ENCODE measurements at places on chromosomes 4 and X.

DNA sequence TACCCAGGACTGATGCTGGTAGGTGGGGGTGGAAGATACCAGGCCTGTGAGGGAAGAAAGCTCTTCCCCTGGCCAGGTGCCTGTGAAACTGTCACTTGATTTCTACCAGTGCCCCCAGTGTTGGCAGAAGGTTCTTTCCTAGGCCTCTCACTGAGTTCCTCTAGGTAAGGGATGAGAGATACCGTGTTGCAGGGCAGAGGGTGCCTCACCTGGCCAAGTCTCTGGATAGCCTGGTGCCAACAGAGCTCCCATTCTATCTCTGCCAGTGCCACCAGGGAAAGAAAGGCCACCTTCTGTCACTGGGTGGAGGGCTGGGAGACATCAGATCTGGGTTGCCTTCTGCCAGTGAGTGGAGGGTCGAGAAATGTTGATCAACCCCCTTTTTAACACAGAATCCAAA lies 94.1 kb downstream of the RTL5 start:
- DNase-seq, result no peak

- no peak for DNase-seq
Measured at GRCh38 chrX:106397788-106398538, 213.8 kb upstream of the RADX start.

GRCh38 chr4:5045097-5045496 lies 6.2 kb upstream of the STK32B start:
- DNase-seq, result no peak

GRCh38 chrX:156002507-156002906 lies 5.0 kb downstream of the IL9R start:
- no peak for DNase-seq

DNA sequence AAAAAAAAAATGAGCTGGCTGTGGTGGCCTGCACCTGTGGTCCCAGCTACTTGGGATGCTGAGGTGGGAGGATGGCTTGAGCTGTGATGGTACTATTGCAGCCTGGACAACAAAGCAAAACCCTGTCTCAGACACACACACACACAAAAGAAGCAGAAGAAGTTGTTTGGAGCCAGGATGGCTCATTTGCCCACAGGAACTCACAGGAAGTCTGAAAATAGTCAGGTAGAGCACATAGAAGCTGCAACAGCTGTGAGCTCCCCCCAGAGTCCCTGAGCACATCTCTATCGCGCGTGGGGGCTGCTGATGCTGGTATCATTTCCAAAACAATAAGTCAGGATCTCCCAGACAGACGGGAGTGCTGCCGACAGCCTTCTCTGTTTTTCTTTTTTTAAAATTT lies 13.4 kb upstream of the DHRSX start:
- DNase-seq, result no peak

GRCh38 chr4:6523251-6523650 lies 50.8 kb upstream of the PPP2R2C start:
- no peak for DNase-seq

DNA sequence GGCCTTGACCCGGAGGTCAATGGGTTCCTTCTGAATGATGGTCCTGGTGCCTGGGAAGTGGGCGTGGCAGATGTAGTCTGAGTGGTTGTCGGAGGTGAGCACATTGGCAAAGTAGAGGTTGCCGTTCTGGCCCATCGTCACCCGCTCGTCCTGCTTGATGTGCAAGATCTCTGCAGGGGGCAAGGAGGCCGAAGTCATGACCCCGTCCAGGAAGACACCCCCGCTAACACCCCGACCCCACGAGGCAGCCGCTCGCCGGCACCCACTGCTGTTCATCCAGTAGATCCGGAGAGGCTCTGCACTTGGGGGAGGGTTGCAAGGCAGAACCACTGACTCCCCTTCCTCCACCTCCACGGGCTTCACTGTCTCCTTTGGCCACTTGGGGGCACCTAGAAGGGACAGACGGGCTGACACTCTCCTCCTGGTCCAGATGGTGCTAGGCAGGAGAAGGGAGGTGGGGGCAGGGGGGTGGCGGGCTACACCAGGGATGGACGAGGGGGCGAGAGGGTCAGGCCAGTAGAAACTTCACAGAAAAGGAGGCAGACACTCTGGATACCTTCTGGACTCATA lies 15.1 kb downstream of the L1CAM start:
- no peak for DNase-seq

DNA sequence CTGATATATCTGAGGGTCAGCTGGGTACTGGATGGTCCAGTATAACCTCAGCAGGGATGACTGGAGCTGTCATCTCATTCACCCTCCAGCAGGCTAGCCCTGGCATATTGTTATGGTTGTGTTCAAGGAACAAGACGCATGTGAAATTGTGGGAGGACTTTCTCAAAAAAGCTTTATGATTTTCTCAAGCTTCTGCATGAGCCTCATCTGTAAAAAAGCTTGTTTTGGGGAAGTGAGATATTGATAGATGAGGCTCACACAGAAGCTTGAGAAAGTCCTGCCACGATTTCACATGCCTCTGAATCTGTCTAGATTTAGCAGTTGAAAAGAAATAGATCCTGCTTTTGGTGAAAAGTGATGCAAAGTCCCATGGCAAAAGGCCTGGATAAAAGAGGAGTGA lies 93.4 kb downstream of the SPCS3 start:
- DNase-seq, result no peak

- no peak for DNase-seq
Measured at GRCh38 chr4:32789026-32789608, 2068.9 kb downstream of the PCDH7 start.

DNA sequence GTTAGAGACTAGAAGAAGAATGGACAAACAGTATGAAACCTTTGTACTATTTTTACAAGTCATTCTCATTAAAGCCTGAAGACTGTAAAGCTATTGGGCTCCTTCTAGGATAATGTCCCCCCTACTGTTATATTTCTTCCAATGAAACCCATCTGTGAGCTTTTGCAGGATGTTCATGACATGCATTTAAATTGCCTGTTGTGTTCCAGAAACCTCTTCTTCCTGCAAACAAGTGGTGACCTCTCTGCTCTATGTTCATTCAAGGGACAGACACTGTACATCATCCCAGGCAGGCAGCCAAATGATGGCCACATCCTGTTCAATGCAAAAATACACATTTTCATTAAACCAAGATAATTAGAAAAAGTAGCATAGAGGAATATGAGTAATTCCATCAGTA lies 128.0 kb downstream of the C4orf33 start:
- no peak for DNase-seq
